ENCODE measurements at places on chromosomes 12 and 14. TPM values are rescaled to one million over a fixed set of nuclear protein-coding genes. Genes with fewer than 3 reads are reported as not detected.

DNA sequence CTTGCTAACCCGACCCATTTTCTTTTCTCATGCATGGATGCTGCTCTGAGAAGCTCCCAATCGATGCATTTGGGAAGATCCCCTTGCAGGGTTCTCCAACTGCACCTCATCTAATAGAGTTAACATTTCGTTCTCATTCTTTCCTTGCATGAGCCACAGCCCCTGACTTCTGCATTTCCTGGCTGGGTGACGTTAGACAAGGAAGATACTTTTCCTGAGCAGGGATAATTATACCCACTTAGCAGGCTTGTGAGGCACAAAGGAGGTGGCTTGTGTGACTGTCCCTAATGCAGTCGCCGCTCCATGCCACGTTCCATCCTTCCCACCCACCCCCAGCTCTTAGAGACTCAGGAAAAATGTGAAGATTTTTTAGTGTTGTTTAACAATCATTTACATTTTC is 195.1 kb downstream of the CHST11 start:
- no peak for DNase-seq

DNA sequence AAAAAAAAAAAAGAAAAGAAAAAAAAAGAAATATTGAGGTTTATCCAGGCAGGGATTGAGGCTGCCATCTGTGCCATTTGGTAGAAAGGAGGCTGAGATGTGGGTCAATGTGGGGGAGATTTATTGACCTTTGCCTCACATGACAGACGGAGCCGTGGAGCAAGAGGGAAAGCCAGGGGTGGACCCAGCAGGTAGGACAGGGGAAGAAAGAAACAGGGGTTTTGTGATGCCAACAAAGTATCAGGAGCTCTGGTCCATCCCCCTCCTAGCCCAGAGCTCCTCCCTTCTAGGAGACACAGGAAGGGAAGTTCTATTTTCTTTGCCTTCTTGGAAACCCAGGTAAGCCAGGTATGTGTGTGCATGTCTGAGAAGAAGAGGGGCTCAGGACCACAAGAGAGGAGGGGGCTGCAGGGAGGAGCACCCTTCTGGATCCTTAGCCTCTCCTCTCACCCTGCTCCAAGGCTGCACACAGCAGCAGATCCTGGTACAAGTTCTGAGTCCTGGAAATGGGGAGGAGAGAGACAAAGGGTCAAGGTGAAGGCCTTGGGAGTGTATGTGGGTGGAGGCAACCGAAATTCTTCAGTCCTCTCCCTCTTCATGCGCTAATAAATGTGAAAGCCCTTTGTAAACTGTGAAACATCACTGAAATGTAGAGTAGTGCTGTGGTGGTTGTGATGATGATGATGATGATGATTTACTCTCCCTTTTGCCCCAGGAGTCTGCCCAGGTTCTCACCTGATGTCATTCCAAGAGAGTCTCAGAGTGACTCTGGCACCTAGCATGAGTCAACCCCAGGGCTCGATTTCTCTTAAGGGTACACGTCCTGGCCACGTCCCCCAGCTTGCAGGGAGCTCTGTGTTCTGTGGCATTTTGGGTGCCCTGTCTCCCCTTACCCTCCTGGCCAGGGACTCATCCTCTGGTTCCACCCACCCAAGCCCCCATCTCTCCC is 26.3 kb downstream of the ZFP36L1 start:
- DNase-seq: no peak

Gene NEUROD4
- total RNA-seq: 1.3 TPM

- no peak for DNase-seq
Measured at GRCh38 chr14:76695263-76695920, 65.9 kb upstream of the VASH1 start.

GRCh38 chr12:106581543-106582248 is 1.1 kb upstream of the RFX4 start:
- DNase-seq: no peak

DNA sequence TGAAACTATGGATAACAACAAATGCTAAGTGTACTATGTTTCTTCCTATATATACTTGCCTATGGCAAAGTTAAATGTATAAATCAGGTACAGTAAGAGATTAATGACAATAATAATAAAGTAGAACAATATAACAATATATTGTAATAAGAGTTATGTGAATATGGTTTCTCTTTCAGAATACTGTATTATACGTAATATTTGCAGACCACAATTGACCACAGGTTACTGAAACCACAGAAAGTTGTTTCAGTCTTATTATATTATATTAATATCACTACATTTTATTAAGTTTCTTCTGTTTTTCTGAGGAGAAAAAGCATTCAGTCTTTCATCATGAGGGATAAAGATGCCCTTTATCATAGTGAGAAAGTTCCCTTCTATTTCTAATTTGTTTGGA is 131.2 kb downstream of the EML1 start:
- DNase-seq: no peak

GRCh38 chr14:42173206-42173605 is 566.5 kb downstream of the LRFN5 start:
- no peak for DNase-seq

Gene CDC42BPB
- 81.7 TPM for total RNA-seq

DNA sequence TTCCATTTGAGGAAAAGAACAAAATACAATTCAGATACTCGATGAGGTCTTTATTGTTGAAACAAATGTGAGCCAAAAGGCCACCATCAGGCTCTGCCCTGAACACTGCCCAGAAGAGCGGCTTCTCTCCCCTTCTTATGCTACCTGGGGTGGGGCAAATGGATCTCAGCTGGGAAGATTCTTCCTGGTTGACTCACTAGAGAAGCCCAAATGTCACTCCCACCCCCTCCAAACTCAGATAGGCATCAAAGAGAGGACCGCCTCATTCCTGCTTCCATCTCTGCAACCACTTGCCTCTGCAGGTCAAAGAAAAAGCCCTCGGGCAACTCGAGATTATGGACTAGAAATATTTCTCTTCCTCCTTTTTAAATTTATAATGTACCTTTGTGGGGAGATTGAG is 55.8 kb downstream of the TBX3 start:
- DNase-seq: no peak

GRCh38 chr14:88063811-88064210 is 58.9 kb downstream of the GPR65 start:
- no peak for DNase-seq

Gene BHLHE41
- 13.4 TPM for total RNA-seq

Gene ITGA7
- 44.2 TPM for total RNA-seq
